ENCODE measurements at places on chromosomes 16 and 17.
A peak's percentile ranks its signal among the peaks of the same experiment; 100 is the strongest.

DNA sequence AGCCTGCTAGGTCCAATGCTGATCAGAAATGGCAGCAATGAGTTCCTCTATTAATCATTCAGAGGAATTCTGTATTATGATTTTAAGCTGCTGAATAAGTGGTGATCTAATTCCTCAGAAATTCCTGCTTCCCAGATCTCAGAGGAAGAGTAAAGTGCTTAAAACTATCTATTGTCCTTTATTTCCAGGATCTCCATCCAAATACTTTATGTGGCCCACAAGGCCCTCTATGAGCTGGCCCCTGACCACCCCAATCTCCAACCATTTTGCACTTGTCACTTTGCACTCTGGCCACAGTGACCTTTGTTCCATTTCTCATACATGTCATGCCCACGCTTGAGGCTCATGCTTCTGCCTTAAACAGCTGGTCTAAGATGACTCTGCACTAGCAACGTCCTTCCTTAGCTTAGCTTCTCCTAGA lies 93.7 kb downstream of the CA10 start:
- DNase-seq: no peak

DNA sequence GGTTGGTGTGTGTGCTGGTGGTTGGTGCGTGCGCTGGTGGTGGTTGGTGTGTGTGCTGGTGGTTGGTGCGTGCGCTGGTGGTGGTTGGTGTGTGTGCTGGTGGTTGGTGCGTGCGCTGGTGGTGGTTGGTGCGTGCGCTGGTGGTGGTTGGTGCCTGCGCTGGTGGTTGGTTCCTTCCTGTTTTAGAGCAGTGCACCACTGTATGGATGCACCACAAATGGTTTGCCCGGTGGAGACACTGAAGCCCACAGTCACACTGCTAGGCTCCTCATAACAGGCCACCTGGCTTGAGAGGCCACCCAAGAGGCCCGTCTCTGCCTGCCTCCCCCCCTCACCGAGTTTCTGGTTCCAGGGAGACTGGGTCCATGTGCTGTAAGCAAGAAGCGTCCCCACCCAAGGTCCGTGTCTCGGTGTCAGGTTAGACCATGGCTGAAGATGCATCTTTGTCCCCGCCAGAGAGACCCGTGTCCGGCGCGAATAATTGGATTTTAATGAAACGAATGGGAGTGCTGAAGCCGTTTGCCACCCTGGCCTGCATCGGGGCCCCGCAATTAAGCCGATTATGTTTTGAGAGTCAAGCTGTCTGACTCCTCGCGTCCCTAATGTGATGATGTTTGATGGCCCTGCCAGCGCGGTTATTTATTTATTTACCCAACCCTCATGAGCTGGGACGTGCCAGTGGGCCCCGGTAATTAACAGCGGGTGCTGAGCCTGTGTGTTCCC lies 161.3 kb upstream of the GSE1 start:
- DNase-seq: no peak

GRCh38 chr17:82334204-82334621 lies 647 bp upstream of the SECTM1 start:
- no peak for DNase-seq

- no peak for DNase-seq
Measured at GRCh38 chr17:3475812-3476610, at the start of gene ASPA. ASPA (plus strand) TSS chr17:3475997; CDS start chr17:3476160, 163 bp downstream.

- no peak for DNase-seq
Measured at GRCh38 chr16:82995924-82996441, 369.2 kb downstream of the CDH13 start.

DNA sequence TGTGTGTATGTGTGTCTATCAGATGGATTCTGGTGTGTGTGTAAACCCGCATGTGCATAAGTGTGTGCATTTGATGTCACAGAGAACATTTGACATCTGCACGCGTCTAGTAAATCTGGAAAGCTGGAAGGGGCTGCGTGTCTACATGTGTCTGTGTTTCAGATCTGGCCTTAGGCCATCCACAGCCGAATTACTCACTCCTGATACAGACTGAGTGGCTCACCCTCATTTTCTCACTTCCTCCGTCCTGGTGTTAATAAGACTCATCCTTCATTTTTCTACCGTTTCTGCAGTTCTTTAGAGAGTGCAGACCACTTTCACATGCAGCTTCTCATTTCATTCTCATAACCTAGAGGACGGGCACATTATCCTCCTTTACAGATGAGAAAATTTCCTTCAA lies 491.6 kb downstream of the CDH13 start:
- DNase-seq: no peak

DNA sequence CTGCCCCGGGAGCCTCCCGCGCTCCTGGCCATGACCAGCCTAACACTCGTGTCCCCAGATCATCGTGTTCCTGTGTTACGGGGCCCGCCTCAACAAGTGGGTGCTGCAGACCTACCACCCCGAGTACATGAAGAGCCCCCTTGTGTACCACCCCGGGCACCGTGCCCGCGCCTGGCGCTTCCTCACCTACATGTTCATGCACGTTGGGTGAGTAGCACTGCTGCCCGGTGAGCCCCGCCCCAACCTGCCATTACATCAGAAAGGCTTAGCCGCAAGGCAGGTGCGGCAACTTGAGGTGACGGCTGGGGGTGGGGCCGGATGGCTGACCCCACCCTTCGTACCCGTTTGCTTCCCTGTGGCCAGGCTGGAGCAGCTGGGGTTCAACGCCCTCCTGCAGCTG lies 1.4 kb downstream of the RHBDL1 start:
- no peak for DNase-seq

- DNase-seq: no peak
Measured at GRCh38 chr17:180381-181244, 837 bp downstream of the DOC2B start.

GRCh38 chr17:57914273-57915142 lies 40.7 kb downstream of the CUEDC1 start:
- no peak for DNase-seq

DNA sequence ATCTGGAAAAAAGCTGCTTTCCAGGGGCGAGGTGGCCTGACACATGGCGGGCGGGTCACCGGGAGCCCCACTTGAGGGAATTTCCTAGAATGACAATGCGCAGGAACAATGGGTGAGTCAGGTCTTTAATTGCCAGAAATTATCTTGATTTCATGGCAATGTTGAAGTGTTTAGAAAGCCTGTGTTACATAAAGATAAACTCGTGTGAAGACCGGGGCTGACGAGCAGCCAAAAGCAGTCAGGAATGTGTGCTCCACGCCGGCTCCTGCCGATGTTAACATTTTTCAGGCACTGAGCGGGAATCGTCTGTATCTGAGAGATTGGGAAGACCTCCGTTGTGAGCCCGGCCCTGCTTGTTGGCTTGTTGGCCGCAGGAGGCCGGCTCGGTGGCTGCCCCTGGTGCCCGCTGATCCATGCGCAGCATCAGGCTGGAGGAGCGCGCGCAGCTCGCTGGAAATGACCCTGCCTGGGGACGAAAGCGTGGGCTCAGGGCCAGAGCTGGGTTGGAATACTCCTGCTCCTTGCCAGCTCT lies 353.1 kb downstream of the FOXL1 start:
- no peak for DNase-seq

DNA sequence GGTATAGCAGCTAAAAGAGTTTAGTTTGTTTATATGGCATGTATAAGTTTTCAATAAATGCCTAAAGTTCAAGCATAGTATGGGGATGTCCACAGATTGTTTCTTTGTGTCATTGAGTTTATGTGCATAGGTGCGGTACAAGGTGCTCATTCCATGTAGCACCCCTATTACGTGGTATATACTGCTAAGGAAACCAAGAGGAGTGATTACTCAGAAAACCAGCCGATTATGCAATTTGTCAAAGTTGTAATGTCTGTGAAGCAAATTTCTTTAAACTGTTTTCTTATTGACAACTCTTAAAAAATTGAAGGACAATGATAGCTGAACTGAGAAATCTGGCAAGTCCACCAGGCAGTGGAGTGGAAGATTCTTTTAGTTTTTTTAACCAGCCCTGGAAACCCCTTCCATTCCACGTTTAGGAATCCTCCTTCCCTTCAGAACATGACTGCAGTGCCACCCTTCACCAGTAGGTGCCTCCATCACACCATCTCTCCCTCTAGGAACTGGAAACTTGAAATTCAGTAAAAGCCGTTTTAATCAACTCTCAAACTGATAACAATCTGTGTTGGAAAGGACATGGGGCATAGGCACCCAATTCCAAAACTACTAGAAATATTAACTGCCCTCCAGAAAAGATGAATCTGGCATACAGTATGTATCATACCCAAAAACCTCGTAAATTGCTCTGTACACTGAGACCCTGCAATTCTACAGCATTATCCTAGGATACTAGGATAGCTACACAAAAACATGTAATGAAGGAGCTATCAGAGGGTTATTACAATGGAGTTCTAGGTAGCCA lies 43.5 kb downstream of the REXO5 start:
- DNase-seq: peak; percentile 76

- DNase-seq: no peak
Measured at GRCh38 chr16:23232806-23233205, 50.3 kb downstream of the SCNN1G start.

GRCh38 chr17:80843741-80844156 lies 147.9 kb upstream of the CHMP6 start:
- DNase-seq: no peak

DNA sequence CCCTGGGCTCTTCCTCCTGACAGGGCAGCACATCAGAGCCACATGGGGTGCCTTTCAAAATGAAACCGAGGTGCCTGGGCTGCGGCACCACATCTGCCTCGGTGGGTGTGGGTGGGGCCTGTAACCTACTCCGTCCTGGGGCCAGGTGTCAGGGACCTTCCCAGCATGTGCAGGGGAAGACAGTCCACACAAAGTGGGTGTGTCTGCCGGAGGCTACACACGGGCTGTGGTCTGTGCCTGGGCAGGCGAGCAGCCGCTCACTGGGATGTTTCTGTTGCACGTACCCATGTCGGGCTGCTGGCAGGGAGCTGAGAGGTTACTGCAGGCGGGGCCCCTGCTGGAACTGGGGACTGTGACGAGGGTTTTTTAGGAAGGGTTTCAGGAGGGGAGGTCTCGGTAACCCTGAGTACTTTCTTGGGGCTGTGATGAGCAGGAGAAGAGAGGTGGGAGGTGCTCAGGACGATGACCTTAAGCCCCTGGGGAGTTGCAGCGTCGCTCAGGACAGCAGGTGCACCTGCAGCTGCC lies 351.2 kb downstream of the SEC14L1 start:
- DNase-seq: no peak

DNA sequence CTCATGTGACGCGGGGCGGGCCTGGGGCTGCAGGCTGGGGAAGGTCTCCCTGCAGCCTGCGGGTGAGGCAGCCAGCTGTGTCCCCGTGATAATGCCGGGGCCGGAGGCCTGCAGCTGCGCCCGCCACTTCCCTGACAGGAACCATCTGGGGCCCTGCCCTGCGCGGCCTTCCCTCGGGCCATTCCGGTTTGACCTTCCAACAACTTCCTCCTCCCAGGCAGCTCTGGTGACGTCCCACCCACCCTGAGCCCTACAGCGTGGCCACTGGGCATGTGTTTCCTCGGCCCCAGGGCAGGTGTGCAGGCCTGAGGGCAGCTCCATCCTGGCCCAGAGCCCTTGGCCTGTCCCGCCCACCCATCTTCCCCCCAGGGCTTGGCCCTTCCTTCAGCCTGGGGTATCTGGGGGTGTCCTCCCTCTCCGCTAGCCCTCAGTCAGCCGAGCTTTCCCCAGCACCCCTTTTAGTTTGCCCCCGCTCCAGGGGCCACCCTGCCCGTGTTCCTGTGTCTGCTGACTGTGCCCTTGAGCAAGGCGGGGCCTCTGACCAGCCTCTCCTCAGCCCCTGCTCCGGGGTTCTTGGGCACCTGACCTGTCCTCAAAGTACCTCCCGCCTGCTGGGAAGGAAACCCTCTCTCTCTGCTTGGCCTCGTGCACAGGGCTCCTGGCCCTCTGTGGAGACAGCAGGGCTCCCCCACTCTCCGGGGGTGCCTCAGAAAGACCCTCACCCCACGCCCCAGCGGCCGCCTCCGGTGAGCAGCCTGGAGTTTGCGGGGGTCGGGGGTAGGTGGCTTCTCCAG lies at the start of gene CBFA2T3:
Gene CBFA2T3 (minus strand): TSS at position 190 of the 794 bp plus-strand sequence. CDS start 400 bp downstream, outside the sequence.
- DNase-seq: peak; percentile 76

- no peak for DNase-seq
Measured at GRCh38 chr16:2897110-2897509, 14.1 kb downstream of the FLYWCH2 start.

- no peak for DNase-seq
Measured at GRCh38 chr16:24541233-24541933, 2.0 kb downstream of the RBBP6 start.

DNA sequence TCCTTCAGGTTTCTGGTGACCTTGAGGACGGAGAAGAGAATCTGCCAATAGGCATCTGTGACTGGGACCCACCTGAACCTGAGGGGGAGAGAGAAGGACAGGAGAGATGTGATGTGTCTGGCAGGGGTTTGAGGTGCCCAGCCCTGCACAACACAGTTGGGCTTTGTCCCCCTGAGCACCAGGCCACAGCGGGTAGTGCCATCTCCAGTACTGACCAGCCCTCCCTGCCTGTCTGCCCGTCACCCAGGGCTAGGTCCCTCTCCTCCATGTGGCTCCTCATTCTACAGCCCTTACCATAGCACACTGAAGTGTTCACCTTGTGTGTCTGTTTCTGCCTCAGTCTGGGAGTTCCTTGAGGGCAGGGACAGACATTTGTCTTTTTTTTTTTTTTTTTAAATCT lies 30.8 kb downstream of the NLRP1 start:
- no peak for DNase-seq

DNA sequence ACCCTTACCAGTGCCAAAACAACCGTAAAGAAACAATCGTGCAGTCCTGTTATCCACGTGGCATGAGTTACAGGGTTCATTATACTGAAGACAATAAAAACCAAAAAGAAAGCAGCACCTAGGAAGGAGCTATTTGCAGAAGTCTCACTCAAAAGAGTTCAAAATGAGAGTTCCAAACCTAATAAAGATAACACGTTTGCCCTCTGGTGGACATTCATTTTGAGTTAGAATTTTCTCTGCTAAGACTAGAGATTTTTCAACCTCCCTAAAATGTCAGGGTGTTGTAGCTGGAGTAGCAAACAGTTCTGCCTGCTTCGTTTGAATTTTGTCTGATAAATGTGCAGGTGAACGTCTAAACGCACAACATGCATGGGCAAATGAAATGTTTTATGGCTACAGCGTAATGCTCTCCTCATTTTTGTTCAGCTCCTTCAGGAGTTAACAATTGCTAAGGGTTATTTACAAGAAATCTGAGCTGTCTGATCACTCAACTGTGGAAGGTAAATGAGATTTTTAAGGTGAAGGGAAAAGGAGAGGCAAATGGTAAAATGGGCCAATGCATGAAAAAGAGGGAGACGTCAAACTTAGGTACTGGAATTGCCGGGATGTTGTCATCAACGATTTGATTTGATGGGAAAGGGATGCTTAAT lies 1067.9 kb upstream of the EEF2KMT start:
- no peak for DNase-seq

GRCh38 chr17:48579760-48580554 lies 1.8 kb upstream of the HOXB4 start:
- no peak for DNase-seq

- DNase-seq: no peak
Measured at GRCh38 chr17:61728297-61728836, 135.0 kb downstream of the BRIP1 start.
